ENCODE measurements at places on chromosomes 2 and 18.

- no peak for DNase-seq
Observed at GRCh38 chr2:38706846-38707345, 41.0 kb downstream of the GALM start.

DNA sequence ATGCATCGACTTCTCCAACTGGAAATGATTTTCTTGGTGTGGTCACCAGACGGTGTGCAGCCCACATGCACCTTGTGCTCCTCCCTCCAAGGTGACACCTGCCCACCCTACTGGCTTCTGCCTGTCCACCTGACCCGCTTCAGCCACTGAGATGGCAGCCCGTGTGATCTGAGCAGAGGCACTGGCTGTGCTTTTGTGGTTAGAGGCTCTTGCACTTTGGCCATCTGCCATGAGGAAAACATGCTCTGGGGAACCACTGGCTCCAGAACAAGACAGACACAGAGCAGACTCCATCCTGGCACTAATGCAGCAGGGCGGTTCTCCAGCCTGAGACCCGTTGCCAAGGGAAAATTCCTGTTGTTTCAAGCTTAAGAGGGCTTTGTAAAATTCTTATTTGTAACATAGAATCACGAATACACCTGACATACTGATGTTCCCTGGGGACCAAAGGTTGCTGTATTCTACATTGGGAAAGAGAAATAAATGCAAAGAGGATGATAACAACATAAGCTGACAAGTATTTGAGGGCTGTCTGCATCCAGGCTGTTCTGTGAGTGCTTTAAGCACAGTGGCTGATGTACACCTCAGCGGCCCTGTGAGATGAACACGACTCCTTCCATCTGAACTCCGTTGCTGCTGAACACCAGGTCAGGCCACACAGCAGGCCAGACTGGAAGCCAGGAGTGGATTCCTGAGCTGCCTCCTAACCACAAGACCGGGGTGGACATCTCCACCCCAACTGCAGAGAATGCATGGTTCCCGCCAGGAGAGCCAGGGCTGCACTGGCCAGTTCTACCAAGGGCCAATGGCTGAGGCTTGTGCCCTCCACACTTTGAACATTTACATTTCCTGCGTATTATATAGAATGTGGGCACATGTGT lies 820.4 kb downstream of the GALR1 start:
- no peak for DNase-seq

DNA sequence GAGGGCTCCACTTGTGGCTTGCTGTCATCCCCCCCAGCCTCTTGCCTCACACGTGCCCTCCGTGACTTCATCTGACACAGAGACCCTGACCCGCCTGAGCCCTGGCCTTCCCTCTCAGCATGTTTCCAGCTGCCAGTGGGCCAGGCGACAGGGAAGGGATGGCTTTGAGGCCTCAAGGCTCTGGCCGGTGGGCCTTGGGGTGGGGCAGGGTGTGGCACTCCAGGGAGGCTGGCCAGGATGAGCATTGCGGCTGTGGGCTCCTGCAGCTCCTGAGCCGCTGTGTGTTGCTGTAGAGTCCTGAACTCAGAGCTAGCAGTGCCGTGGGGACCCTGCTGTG lies 85.0 kb downstream of the TFCP2L1 start:
- DNase-seq, result no peak

GRCh38 chr18:40769786-40770185 lies 1185.2 kb upstream of the PIK3C3 start:
- no peak for DNase-seq

GRCh38 chr2:206797376-206797775 lies 32.0 kb downstream of the FASTKD2 start:
- no peak for DNase-seq

DNA sequence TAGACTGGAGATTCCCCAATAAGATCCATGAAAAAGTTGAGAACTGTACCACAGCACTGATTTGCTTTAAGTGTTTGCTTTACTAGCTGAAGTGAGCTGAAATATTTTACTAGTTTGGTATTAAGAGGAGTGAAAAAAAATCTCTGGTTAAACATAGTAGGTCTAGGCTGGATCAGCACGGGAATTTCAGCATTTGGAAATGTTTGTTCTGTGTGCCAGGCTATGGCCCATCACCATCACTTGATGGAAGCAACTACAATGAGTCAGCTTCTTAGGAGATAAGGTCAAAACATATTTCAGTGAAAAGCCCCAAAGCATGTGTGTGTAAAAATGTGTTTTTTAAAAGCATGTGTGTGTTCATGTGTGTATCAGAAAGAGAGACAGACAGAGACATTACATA lies 131.4 kb upstream of the DNMT3A start:
- no peak for DNase-seq

DNA sequence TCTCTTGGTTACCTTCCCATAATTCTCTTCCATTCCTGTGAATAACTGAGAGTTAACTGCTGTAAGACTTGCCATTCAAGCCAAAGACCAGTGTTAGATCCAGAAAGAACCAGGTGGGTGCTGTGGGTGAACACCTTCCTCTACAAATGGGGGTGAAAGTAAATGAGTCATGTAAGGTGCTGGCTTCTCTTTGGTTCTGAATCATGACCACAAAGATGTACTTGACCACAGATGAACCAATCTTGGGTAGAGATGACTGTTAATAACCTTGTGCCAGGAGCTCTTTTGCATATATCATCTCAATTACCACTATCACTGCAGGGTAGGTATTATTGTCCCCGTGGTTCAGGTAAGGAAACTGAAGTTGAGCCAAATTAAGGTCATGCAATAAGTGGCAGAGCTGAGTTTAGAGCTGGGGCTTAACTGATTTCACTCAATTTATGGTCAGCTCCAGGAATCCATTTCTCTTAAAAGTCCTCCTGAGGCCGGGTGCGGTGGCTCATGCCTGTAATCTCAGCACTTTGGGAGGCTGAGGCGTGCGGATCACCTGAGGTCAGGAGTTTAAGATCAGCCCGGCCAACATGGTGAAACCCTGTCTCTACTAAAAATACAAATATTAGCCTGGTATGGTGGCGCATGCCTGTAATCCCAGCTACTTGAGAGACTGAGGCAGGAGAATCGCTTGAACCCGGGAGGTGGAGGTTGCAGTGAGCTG lies 244.9 kb upstream of the CXCR4 start:
- DNase-seq, result no peak
